ENCODE measurements at places on chromosomes 11 and 22.

- DNase-seq: no peak
These were observed 12.4 kb downstream of the MAJIN start for GRCh38 chr11:64959498-64959897.

GRCh38 chr11:109088086-109088485 is 333.9 kb upstream of the C11orf87 start:
- DNase-seq: no peak

DNA sequence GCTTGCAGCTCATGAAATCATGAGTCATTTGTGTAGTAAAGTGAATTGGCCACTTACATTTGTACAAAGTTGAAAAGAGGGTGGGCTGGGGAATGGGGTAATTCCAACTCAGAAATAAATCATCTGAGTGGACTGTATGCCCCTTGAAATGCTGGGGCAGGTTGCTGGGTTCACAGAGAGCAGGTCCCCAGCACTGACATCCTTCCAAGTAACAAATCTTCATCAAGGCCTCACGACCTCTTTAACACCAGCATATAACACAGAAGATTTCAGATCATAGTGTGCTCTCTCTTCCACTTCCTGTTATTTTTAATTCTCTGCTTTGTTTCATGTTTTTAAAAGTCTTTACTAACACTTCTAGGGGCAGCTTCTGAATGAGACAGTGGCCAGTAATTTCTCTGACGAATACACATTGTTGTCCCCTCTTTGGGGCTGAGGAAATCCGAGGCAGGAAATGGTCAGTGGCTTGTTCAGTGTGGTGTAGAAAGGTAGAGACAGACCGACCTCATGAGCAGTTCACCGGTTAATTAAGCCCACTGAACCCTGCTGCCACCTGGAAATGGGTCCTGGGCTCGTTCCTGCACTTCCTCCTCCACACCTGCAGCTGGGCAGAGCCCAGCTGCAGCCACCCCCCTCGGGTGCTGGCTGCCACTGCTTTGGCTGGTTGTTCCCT is 127.7 kb downstream of the MAML2 start:
- DNase-seq: no peak

GRCh38 chr22:22857607-22858558 is 29.7 kb upstream of the IGLL5 start:
- no peak for DNase-seq

DNA sequence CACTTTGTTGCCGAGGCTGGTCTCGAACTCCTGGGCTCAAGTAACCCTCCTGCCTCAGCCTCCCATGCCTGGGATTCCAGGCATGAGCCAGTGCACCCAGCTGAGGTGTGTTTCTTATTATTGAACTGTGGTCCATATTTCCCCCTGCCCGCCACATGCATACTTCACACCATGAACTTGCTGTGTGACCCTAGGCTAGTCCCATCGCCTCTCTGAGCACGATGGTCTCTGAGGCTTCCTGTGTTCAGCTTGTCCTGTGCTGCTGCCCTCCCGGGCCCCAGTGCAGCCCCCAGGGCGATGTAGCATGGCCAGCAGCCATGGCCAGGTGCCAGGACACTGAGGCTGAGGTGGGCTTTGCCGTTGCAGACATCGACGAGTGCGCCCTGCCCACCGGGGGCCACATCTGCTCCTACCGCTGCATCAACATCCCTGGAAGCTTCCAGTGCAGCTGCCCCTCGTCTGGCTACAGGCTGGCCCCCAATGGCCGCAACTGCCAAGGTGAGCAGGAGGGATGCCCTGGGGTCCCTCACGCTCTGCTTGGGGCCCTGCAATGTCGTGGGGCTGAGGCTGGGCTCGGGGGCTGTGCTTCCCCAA is 45.7 kb downstream of the FBLN1 start:
- no peak for DNase-seq

- no peak for DNase-seq
These were observed 54.8 kb downstream of the DENND5A start for GRCh38 chr11:9210224-9210921.

GRCh38 chr11:9103542-9104276 is 12.3 kb upstream of the SCUBE2 start:
- DNase-seq: no peak

GRCh38 chr11:47861728-47862127 is 13.6 kb upstream of the NUP160 start:
- no peak for DNase-seq

GRCh38 chr11:114666760-114667159 is 11.6 kb upstream of the NXPE2 start:
- DNase-seq: no peak

DNA sequence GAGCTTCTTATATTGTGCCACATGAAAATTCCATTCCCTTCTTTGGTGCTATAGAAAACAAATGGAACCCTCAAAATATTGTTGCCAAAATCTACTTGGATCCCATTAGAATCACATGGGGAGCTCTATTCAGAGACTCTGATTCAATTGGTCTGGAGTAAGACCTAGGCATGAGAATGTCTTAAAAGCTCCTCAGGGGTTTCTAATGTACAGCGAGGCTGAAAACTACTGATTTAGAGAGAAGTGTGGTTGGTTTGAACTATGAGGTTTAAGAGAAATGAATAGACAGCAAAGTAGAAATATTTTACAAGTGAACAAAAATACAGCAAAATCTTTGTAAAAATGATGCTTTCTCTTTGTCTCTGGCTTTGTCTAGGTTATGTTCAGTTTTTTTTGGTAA is 514.7 kb downstream of the CNTN5 start:
- no peak for DNase-seq

- DNase-seq: no peak
These were observed 38.7 kb downstream of the SYT13 start for GRCh38 chr11:45247433-45247832.

- no peak for DNase-seq
These were observed 7.0 kb downstream of the CD81 start for GRCh38 chr11:2383852-2384804.

DNA sequence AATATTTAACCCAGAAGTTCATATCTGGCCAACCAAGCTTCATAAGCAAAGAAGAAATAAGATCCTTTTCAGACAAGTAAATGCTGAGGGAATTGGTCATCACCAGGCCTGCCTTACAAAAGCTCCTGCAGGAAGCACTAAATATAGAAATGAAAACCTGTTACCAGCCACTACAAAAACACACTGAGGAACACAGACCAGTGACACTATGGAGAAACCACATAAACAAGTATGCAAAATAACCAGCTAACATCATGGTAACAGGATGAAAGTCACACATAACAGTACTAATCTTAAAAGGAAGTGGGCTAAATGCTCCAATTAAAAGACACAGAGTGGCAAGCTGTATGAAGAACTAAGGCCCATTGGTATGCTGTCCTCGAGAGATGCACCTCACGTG is 311.4 kb downstream of the DYNC2H1 start:
- DNase-seq: no peak

DNA sequence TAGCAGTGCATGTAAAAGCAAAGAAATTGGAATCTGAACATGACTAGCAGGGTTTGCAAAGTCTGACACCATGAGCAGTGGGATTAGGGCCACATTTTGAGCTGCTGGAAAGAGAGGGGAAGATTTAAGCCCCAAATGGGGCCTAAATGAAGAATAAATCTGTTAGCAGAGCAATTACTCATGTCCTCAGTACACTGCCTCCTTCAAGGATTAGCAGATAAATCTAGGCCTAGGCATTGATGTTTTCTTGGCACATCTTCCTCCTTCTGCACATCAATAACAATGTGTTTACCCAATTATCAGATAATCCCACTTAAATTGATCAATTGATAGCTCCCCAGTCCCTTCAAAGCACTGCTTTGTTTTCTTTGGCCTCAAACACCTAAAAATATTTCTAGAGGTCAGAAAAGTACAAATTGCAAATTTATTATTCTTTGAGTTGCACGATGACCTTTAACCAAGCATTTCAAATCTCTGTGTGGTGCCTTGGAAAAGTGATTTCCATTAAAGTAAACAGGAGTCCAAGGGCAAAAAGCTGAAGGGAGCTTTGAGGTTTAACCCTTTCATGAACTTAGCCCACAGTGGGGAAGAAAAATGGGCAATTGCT is 514.7 kb upstream of the CHORDC1 start:
- no peak for DNase-seq

- DNase-seq: no peak
These were observed 36.1 kb downstream of the ME3 start for GRCh38 chr11:86636275-86636674.

- DNase-seq: no peak
These were observed 57.5 kb upstream of the RBFOX2 start for GRCh38 chr22:36086170-36086490.

GRCh38 chr11:12134236-12134585 is 23.8 kb downstream of the MICAL2 start:
- DNase-seq: no peak

- DNase-seq: no peak
These were observed 57.1 kb upstream of the OLFML1 start for GRCh38 chr11:7428196-7428595.

- DNase-seq: no peak
These were observed 226.9 kb downstream of the INSC start for GRCh38 chr11:15341587-15341986.

GRCh38 chr11:7353100-7353499 is 101.4 kb downstream of the SYT9 start:
- no peak for DNase-seq

All from BJ (cell line).